Epithelial cell of proximal tubule (primary cell): ENCODE measurements at places on chromosomes 7 and 10. TPM values are rescaled to one million over a fixed set of nuclear protein-coding genes. Genes with fewer than 3 reads are reported as not detected.

GRCh38 chr7:110809832-110810231 lies 281.1 kb upstream of the LRRN3 start:
- no peak for DNase-seq

The NODAL gene
- total RNA-seq = not detected in 2 replicates

The HIF1AN gene
- total RNA-seq = 6.1 and 7.0 TPM in 2 replicates

The C10orf67 gene
- total RNA-seq = 0.40 and 0.43 TPM in 2 replicates

The CYP3A5 gene
- 0.75 TPM in 1 of 2 replicates, not detected in the other for total RNA-seq
